A549 treated with DMSO at 1 μM for 4 hours (cell line): ENCODE measurements at places on chromosomes 1 and 21. TPM values are rescaled to one million over a fixed set of nuclear protein-coding genes. Genes with fewer than 3 reads are reported as not detected.

Gene BRDT
- not detected in 5 replicates for total RNA-seq

Gene NCDN
- 14.5 to 18.6 TPM (median 16.6 TPM) in 5 replicates for total RNA-seq

Gene BCL2L15
- 0.31 to 0.65 TPM (median 0.46 TPM) in 5 replicates for total RNA-seq

Gene DNAJC28
- 0.26 to 0.49 TPM (median 0.40 TPM) in 5 replicates for total RNA-seq

Gene TARBP1
- total RNA-seq = 13.3 to 14.7 TPM (median 13.9 TPM) in 5 replicates

Gene CRABP2
- 9.9 to 13.9 TPM (median 11.1 TPM) in 5 replicates for total RNA-seq

Gene VHLL
- total RNA-seq = not detected in 5 replicates

Gene OR2L2
- total RNA-seq = not detected in 5 replicates

Gene FAM72D
- total RNA-seq = 5.3 to 7.8 TPM (median 7.0 TPM) in 5 replicates

Gene IGSF3
- 19.0 to 26.5 TPM (median 23.3 TPM) in 5 replicates for total RNA-seq

Gene CD34
- total RNA-seq = not detected in 5 replicates

Gene ATAD3B
- 1.6 to 3.5 TPM (median 2.7 TPM) in 5 replicates for total RNA-seq

Gene LMOD1
- total RNA-seq = not detected in 5 replicates

Gene RNF115
- 7.6 to 13.2 TPM (median 11.4 TPM) in 5 replicates for total RNA-seq

Gene DENND2D
- total RNA-seq = 1.0 to 1.4 TPM (median 1.3 TPM) in 5 replicates

Gene FAM72A
- total RNA-seq = 9.0 to 13.7 TPM (median 12.6 TPM) in 5 replicates

Gene TNFRSF1B
- 0.28 to 0.62 TPM (median 0.33 TPM) in 5 replicates for total RNA-seq
